ENCODE measurements at places on chromosomes 6 and 20. TPM values are rescaled to one million over a fixed set of nuclear protein-coding genes. Genes with fewer than 3 reads are reported as not detected.

IRF4 gene
- 2.1 TPM for total RNA-seq

FKBP1A gene
- total RNA-seq = 243 TPM

PRR18 gene
- total RNA-seq = 0.23 TPM

TRAPPC3L gene
- total RNA-seq = not detected

NRN1 gene
- total RNA-seq = 0.26 TPM

RIMS4 gene
- 44.2 TPM for total RNA-seq

ADGB gene
- not detected for total RNA-seq
